ENCODE measurements at places on chromosomes 2 and 18.

- DNase-seq, result no peak
Measured at GRCh38 chr2:26043862-26044696, 10.2 kb downstream of the RAB10 start.

GRCh38 chr18:36744261-36744876 lies 84.4 kb downstream of the TPGS2 start:
- no peak for DNase-seq

DNA sequence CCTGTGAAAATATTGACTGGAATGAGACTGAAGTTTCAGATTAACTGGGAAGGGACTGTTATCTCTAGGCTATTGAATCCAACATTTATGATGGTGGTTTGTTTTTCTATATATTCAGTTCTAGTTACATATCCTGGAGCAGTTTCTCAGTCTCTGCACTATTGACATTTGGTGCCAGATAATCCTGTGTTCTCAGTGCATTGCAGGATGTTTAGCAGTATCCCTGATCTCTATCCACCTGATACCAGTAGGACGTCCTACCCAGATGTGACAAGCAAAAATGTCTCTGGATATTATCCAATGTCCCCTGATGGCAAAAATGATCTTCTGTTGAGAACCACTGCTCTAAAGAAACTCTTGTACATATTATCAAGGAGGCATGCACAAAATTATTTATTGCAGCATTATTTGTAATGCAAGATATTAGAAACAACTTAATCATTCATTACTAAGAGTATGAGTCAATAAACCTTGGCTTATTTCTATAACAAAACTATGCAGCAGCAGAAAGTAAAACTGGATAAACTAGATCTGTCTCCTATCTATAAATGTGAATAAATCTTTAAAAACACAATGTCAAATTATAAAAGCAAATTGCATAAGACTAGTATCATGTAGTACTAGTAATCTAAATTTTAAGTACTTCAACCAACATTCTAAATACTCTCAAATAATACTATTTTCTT lies 369.3 kb upstream of the RND3 start:
- no peak for DNase-seq

DNA sequence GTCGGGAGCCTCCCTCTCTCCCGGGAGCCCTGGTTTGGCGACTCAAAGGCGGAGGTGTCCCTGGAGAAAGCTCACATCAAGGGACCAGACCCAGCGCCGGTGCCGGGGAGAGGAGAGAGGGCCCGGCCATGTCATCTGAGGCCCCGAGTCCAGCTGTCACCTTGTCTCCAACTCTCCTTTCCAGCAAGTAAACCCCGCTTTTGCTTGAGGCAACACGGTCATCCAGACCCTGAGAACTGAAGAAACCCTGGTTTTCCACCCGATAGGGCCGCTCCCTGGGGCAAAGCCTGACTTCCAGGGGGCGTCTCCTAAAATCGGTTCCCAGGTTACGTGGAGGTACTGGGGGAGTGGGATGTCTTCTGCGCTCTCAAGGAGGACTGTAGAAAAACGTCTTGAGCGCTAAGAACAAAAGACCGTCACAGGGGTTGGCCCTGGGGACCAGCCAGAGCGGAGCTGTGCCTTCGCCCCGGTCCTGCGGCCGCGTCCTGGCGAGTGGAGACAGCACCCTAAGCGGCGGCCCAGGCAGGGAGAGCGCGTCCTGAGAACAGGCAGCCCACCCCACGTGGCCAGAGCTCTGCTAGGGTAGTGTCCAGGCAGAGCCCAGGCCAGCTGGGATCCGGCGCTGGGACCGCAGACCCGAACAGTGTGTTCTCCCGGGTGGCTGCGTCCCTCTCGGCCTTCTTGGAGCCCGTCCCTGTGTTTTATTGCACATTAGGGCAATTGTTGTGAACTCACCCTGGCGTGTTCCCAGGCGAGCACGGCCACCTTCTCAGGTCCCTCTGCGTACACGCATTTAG lies 55.7 kb downstream of the TMEM18 start:
- no peak for DNase-seq

DNA sequence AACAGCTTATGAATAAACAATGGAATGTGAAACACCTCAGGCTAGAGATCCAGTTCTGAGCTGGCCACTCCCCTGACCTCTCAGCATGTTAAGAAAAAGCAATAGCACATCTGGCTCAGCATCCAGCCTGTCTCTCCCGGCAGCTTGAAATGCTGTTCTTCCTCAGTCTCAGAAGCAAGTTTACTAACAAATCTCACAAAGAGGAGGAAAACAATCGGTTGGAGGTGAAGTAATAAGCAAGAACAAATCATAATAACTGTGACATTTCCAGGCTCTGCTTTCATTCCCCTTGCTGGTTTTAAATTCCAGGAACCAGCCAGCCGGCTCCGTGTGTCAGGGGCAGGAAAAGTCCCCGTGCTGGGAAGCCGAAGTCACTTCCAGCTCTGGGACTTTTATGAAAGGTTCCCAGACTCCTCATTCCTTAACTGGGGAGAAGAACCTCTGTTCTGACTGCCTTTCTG lies 133.9 kb upstream of the ARL4C start:
- DNase-seq, result no peak

- DNase-seq, result no peak
Measured at GRCh38 chr2:49943944-49944778, 789.8 kb upstream of the FSHR start.
